Naive B cell (primary cell): ENCODE measurements at places on chromosomes 3 and 15. TPM values are rescaled to one million over a fixed set of nuclear protein-coding genes. Genes with fewer than 3 reads are reported as not detected.

The SOX14 gene
- not detected for polyA plus RNA-seq

The CYP1A2 gene
- not detected for polyA plus RNA-seq

The DNAH12 gene
- polyA plus RNA-seq, result 0.71 TPM

The TTLL13 gene
- not detected for polyA plus RNA-seq

The HDGFL3 gene
- 1.2 TPM for polyA plus RNA-seq

The RARB gene
- not detected for polyA plus RNA-seq

The C3orf49 gene
- not detected for polyA plus RNA-seq

The ZNF860 gene
- polyA plus RNA-seq, result 32.2 TPM

The SLITRK3 gene
- polyA plus RNA-seq, result not detected

The CPN2 gene
- polyA plus RNA-seq, result not detected

The CHRNA7 gene
- polyA plus RNA-seq, result not detected

The CILP gene
- not detected for polyA plus RNA-seq

The ALDH1A3 gene
- polyA plus RNA-seq, result not detected

The PP2D1 gene
- polyA plus RNA-seq, result 0.95 TPM

The TM2D3 gene
- polyA plus RNA-seq, result 41.4 TPM

The EPHA3 gene
- polyA plus RNA-seq, result not detected

The SSR3 gene
- 97.3 TPM for polyA plus RNA-seq

The MYH15 gene
- 0.05 TPM for polyA plus RNA-seq

The GREM1 gene
- not detected for polyA plus RNA-seq

The ANKRD63 gene
- not detected for polyA plus RNA-seq

The PRR20G gene
- polyA plus RNA-seq, result not detected

The LRTM1 gene
- not detected for polyA plus RNA-seq
